T-helper 22 cell (primary cell): ENCODE measurements at places on chromosomes 7 and 10.

DNA sequence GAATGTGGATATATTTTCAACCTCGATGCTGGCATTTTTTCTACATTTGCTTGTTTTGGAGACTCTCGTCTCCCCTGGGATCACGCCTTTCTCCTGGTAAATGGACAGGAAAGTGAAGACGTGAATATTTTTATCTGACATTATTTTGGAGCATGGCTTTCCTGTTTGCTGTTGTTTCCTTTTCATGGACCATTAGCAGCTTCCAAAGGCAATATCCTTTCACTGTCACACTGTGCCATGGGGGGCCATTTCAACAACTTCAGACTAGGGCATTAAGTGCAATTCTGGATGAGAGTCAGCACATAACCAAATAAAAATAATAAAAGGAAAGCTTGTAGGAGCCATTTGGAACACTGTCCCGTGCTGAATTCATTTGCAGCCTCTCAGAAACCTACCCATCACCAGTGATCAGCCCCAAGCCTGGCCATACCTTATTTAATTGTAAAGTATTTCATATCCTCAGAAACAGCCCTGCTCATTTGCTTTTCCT, 75.9 kb upstream of the NEUROD6 start:
- DNase-seq = no peak

- no peak for DNase-seq
These were observed 8.9 kb downstream of the COL17A1 start for GRCh38 chr10:104076743-104077160.

GRCh38 chr7:126569402-126569801, 683.3 kb downstream of the GRM8 start:
- DNase-seq = no peak

DNA sequence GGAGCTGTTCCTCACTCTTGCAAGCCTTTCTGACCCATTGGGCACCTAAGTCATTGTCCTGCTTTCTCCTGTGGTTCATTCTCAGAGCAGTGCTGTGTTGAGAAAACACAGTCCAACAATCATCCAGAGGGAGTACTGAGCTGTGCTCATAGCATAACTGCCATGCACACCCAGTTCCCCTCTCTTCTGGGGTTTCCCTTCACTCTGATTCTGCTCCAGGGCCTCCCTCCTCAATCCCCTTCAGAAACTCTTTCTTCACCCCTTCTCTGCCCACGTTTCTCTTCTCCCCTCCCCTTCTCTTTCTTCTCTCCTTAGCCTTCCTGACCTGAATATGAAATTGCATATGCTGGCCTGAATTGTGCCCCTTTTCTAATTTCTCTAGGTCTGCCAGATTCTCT, 155.8 kb downstream of the AOAH start:
- DNase-seq = no peak

DNA sequence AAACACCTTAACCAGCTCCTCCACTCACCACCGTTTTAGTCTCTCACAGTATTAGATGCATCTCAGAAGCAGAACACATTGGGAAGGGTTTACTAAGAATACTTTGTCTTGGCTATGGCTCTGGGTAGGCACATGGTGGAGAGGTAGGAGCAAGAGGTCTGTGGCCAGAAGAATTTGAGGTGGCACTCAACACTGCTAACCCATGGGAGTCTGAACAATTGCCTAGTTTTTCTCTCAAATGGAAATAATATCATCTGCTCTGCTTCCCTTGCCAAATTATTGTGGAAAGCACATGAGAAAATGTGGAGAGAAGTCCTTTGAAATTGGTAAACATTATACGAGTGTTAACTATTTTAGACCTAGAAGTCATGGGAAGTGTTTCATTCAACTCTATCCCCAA, 214.3 kb downstream of the SKAP2 start:
- DNase-seq = no peak

GRCh38 chr7:127927348-127927696, 103.9 kb downstream of the LRRC4 start:
- DNase-seq = no peak

DNA sequence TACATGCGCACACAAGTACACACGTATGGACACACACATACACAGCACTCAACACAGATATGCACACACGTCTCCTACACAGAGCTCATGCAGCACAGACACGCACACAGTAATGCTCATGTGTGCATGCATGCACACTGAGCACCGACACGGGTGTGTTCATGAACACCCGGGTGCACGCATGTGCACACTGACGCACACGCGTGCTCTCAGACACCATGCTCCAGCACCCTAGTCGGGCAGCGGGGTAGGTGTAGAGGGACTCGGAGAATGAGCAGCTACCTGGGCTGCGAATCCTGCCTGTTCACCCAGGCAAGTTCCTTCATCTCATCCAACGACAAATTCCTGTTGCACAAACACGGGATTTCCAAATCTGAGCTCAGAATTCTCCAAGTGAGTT, 184.7 kb downstream of the MAD1L1 start:
- no peak for DNase-seq

DNA sequence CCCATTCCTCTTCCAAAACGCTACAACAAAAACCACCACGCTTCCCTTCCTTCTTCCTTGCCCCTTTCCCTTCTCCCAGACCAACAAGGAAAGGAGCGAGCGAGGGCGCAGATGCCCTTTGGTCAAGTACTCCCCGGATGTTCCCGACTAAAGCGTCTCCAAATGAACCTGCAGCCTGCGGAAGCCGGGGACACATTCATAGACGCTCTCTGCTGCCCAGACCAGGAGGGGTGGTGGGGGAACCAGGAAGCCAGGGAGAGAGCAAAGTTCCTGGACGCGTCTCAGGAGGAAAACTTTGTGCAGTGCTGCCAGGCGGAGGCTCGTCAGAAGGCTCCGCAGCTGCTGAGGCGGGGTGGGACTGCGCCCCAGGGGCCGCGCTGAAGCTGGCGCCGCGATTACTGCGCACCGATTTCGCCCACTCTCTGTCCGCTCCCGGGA, 754 bp downstream of the SEMA3D start:
- DNase-seq = no peak

GRCh38 chr10:11194859-11195586, 177.4 kb downstream of the CELF2 start:
- DNase-seq = no peak

DNA sequence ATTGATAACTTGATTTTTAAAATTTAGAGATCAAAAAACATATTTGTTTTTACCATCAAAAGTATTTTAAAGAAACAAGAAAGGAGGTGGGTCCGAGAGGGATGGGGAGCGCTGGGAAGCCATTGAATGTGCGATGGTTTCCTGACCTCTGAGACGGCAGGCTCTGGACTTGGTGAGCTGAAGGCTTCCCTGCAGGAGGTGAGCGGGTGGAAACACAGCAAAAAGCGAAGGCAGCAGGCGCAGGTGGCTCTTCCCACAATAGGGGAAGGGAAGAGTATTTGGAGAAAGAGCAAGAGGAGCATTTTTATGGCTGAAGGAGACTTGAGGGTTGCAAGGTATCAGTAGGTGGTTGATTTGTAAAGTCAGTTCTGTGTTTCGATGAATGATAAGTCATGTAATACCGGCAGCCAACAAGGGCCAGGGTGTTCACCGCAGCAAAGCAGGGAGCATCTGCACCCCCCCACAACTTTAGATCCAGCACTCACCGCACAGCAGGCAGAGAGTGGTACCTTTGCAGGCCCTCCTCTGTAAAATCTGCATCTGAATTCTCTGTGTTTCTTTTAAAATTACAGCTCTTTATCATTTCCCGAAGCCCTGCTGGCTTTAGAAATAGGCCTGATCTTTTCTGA, 10.5 kb downstream of the C10orf53 start:
- no peak for DNase-seq

DNA sequence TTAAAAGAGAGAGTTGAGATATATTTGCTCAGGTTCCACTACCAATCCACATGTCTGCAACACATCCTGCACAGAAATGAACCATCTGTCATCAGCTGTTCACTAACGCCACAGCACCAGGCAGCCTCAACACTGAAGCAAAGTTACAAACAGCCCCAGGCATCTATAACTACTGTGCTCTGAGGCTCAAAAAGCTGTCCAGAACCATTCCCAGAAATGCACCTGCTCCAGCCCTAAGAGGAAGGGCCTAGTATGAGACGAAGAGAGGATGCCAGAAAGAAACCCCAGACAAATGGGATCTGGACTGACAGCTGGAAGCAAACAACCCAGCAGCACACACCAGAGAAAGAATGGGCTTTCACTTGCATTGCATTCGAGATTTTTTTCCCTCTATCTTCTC, 159.3 kb downstream of the ELMO1 start:
- DNase-seq = no peak

DNA sequence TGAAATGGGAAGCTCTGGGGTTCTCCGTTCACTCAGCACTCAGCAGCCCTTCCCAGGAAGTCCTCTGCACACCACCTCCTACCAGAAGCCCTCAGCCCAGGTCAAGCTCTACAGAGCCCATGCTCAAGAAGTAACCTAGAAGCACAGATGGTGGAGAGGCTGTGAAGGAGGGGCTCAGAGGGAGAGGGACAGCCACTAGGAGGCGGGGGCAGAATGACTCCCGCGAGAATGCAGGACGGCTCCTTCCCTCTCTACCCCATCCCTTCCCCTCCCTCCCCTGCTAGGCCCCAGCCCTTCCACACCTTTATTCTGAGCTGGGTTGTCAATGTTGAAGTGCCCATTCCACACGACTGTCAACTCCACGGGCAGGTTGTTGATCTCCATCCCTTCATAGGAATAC, 373.2 kb downstream of the PLXNA4 start:
- no peak for DNase-seq

GRCh38 chr7:116161728-116162127, 48.6 kb upstream of the TES start:
- no peak for DNase-seq

DNA sequence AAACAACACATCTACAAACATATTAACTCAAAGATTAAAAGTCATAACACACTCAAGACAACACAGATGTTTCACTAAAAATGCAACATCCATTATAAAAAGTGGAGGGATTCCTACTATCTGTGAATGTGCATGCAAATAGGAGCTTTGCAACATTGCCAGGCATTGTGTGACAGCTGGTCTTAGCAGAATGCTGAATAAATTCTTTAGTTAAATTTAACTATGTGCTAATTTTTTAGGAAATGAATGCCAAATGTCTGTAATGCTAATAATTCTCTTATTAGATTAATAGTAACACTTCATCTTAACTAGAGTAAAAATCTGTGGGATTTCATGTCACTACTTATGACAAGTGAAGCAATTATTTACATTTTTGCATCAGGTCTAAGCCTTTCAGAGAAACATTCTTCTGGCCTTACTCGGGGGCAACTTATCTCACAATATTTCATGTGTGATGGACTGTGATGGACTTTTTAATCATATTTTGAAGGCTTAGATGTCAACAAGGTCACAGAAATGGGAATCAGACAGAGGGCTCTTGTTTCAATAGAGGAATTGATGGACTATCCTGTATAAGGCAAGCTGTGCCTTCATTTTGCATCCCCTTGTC, 524.6 kb upstream of the KCND2 start:
- no peak for DNase-seq

- no peak for DNase-seq
These were observed 182.8 kb upstream of the CDC14C start for GRCh38 chr7:48741545-48741944.

DNA sequence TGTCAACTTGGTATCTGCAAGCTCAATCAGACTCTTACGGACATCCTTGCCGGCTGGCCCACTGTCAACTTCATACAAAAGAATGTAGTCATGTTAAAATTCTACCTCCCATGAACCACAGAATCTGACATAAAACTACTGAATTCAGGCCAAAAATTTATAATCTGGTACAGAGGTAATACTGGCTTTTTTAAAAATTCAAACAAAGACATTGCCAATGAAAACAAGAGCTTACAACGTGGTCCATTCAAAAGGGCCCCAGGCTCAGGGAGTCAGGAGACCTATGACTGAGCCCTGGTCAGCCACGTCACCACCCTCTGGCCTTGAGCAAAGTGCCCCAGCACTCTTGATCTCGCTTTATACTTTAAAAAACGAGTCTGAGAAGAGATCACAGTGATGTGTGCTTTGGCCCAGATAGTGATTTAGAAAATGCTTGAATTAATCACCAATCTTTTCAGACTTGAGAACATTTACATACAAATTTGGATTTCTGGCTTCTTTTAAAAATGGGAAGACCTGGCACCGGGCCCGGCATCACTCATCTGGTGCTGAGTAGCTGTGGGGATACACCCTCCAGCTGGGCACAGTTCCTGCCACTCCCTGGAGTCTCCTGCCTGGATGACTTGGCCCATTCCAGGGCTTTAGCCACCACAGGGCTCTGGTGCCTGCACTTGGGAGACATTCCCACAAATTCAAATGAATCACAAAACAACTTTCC, 94.1 kb downstream of the PIP4K2A start:
- DNase-seq = no peak

DNA sequence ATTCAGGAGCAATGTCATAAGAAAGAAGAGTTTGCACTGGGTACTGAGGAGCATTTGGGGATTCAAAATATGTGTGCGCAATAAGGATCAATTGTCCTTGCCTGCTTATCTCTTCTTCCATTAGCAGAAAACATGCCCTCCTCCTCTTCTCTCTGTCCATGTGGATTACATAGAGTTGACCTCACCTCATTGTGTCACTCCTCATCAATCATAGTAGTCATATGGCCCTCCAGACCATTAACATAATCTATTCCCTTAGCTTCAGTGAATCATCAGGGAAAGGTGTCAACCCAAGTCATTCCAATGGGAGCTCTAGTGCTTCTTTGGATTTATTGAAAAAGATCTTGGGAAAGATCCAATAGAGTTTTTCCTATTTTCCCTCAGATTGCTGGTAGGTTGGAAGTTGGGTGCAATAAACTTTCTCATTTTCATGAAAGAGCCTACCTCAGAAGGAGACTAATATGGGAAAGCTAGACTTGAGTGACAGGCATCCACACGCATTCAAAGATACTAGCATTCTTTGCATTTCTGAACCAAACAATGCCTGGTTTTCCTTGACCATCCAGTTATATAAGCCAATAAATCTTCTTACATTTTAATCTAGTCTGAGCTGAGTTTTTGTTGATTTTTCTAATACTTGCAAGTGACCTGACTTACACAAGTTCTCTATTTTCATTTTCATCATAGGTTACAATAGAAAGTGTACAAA, 71.5 kb upstream of the FAM13C start:
- DNase-seq = no peak

DNA sequence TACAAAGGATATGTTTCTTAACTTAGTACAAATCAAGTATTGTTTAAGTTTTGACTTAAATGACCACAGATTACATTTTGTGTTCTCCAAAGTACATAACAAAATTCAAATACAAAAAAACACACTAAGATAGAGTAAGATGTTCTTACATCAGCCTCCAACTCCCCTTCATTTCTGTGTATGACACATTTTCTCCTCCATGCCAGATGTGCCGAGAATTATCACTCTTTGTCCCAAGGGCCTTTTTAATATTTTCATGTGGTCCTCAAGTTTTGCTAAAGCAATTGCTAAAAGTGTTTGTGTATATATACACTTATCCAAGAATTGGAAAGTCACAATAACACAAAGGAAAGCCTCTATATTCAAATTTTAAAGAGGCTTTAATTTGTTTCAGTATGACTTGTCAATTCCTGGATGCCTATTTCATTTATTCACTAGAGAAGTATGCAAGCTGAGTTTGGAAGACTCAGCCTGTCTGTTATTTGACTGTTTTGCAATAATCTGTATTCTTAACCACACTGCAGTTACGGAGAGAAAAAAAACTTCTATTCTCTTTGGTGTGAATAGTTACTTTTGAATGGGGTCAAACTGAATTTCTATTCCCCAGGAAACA, 586.4 kb upstream of the SEMA3D start:
- DNase-seq = no peak
